ENCODE measurements at places on chromosomes 1 and 21.

DNA sequence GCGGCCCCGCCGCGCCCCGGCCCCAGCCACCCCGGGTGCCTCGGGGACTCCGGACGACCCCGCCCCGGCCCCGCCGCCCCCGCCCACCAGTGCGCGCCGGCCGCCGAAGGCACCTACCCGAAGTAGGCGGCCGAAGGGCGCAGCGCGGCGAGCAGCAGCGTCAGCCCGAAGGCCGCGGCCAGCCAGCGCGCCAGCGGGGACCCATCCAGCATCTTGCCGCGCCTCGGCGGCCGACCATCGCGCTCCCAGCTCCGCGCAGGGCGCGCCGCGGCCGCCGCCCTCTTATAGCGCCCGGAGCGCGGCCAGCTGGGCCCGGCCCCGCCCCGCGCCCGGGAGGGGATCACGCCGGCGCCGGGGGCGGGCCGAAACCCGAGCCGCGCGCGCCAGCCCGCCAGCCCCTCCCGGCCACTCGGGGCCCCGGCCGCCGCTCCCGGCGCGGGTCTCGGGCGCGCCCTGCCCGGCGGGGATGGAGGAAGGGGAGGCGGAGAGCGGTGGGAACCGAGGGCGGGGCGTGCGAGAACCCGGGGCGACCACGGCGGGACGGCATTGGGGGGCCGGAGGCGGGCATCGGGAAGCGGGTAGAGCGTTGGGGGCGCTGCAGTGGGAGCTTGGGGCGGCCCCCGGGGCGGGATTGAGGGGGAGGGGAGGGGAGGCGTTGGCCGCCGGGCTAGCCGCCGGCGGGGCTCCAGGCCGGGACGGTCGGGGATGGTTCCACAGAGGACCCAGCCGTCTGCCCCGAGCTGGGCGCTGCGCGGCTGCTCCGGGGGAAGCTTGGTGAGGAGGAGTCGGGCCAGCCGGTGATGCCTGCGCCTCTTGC lies at the start of gene WNT9A:
Gene WNT9A (minus strand): TSS at position 257 of the 817 bp plus-strand sequence. CDS start 45 bp downstream, at position 212.
- ATAC-seq = peak; percentile 70

DNA sequence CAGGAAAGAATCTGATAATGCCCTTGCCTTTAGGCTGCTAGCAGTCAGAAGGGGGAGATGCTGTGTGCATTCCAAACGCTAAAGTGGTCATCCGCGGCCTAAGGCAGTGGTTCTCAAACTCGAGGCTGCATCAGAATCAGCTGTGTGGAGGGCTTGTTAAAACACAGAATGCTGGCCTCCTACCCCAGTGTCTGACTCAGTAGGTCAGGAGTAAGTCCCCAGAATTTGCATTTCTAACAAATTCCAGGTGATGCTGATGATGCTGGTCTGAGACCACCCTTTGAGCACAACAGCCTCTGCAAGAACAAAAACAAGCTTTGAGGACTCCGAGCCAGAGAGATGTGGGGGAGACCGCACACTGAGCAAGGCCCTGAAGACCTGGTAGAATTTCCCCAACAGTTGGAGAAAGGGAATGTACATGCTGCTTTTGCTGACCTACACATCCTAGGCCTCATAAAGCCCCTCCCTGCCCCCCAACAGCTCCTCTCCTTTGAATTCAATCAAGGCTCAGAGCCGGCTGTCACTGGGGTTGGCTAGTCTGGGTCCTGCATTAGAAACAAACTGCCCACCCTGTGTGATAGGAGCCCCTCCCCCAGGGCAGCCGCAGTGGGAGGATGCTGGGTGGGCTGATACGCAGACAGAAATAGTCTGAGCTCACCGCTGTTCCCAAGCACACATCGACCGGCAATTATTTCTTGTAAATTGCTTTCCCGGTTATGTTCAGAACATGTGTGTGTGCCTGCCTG lies 27.1 kb downstream of the SHISAL2A start:
- ATAC-seq = peak; percentile 93

GRCh38 chr1:22500471-22500870 lies 48.8 kb downstream of the ZBTB40 start:
- ATAC-seq = peak; percentile 87

DNA sequence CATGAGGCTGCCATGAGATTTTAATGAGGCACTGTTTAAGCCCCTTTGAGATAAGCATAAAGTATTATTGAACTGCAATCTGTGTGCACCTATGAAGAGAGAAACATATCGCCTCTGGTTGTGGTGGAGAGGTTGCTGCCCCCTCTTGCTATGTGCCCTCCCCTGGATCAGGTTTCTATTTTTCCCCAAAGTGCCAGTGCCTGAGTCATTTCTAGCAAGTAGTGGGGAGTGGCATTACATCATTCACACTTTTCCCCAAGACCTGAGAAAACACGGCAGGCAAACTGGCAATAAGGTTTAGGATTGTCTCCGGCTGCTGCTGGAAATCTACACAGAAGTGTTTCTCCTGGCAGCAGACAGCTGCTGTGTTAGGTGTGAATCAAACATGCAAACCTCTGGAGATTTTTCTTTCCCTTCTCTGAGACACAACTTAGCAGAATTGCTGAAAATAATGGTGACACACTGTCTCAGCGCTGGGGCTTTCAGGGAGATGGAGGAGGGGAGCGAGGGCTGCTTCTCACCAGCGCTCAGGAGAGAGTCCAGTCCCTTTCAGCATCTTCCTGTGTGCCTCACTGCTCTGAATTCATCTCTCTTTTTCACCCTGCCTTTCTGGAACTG lies 13.7 kb upstream of the RGS16 start:
- peak; percentile 25 for ATAC-seq

- ATAC-seq = no peak
Measured at GRCh38 chr1:33435096-33435820, 4.4 kb upstream of the PHC2 start.

DNA sequence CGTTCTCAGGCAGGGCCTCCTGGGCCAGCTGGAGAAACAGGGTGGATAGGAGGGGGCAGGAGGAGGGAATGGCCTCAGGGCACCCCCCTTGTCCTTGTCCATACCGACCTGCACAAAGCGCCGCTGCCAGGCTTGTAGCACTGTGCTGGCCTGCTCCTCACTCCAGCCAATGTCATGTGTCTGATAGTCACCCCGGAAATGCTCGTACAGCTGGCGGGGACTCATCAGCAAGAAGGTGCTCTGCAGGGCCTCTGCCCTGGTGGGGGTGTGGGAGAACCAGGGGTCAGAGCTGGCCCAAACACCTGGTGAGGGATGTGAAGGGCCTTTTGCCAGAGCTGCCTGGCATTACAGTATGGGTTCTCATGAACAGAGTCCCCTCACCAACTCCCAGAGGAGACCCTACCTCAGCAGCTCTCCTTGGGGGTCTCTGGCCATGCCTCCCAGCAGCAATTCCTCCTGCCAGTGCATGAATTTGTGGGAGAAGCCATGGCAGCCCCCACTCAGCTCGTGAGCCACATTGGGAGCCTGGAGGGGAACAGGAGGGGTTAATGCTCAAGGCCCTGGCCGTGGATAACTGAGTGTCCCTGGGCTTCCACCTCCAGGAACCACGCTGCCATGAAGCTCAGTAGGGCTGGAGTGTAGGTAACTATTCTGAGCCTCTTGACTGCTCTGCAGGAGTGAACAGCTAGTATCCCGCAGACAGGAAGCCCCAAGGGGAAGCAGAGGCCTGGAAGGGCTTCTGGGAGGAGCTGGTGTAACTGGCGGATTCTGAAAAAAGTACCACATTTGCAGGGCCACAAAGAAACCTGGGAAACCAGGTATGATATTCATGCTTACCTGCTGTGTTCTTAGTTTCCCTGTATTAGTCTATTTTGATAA lies 13.3 kb downstream of the PTCH2 start:
- ATAC-seq = peak; percentile 3

Measured in motor neuron (in vitro differentiated cells).